ENCODE measurements at places on chromosomes 12 and 14.
A peak's percentile ranks its signal among the peaks of the same experiment; 100 is the strongest.

- no peak for DNase-seq
These were observed at the start of gene PRH1 for GRCh38 chr12:10884086-10884725. Gene PRH1, minus strand, starts transcription at chr12:10884255. Its CDS starts 38 bp downstream, at chr12:10884217.

DNA sequence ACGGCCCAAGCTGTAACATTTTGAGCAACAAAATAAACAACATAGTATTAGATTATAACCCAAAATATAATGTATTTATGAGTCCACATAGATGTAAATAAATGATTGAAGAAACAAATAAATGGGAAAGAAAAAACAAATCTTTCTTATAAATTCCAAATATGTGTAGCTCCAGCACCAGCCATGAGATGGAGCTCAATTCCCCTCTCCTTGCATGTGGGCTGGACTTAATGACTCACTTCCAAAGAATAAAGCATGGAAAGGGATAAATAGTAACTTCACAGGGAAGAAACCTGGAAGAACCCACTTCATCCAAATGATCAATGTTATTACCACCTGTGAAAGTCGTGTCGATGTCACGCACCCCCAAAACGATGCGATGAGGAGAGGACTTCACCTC, 158.8 kb downstream of the RPAP3 start:
- DNase-seq, result peak; percentile 29

DNA sequence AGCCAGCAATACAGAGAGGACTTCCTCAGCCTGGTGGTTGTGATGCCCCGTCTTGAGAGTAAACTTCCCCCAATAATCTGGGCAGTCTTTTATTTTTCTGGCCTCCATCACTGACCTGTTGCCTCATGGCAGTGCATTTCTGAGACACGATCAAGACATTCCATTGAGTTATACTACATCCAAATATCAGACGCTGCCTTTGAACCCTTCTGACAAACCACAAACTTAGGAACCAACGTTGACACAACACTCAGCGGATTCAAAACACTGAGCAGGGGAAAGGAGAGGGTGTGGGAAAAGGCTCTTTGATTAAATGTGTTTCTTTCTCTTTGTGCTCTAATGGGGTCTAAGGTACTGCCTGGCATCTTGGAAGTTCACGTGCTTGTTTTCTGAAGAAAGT, 100.7 kb upstream of the TBX5 start:
- no peak for DNase-seq

DNA sequence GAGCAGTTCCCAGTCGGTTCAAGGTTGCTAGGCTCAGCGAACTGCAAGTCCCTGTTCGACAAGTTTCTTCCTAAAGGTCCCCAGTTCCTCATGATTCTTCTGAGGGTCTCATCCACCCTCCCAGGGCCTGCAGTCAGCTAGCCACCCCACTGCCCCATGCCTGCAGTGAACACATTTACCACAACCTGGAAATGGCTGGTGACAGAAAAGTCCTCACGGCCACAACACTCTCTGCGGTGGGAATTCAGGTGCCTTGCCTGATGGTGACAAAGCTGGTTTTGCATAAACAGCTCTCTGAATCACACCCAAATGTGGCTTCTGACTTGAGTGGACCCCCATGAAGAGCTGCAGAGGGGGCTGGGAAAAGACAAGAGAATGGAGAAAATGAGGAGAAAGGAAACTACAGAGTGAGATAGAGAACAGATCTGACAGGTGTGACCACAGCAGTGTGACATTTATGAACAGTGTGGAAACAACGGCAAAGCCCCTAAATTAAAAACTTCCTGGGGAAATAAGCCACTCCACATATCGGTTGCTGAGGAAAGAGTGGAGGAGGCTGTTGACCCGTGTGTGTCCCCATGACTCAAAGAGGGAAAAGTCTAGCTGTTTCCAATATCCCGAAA, 1.3 kb upstream of the CD27 start:
- DNase-seq, result no peak

DNA sequence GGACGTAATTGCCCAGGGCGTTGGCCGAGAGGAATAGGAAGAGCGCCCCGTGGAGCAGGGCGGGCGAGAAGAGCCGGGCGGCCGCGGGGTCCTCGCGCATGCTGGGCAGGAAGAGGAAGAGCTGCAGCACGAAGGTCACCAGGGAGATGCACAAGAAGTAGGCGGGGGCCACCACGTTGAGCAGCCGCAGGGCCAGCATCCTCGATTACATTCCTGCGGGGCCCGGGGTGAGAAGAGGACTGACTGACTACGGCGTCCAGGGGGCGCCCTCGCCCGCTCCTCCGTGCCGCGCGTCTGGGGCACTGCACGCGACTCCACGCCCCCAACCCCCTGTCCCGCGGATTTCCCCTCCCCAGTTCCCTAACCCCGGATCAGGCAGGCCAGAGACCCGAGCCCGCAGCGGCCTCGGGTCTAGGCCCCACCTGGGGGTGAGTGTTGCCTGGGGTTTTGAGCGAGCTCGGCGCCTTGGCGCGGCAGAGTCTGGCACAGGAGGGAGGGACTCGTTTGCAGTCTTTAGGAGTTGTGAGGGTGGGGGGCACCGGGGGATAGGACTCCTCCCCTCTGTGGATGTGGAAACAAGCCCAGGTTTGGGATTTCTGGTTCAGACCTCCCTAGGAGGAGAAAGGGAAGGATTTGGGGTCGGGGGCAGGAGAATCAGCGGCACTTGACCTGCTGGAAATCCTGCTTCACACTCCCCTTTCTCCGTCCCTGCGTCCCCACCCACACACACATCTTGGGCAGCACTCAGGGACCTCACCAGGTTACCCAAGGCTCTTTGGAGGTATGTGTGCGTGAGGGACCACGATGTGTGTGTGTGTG, 1.8 kb downstream of the ZDHHC22 start:
- peak; percentile 34 for DNase-seq

- DNase-seq, result no peak
These were observed 3.5 kb downstream of the KLRD1 start for GRCh38 chr12:10310926-10311720.

- DNase-seq, result no peak
These were observed 14.3 kb downstream of the XRCC3 start for GRCh38 chr14:103700753-103701490.

DNA sequence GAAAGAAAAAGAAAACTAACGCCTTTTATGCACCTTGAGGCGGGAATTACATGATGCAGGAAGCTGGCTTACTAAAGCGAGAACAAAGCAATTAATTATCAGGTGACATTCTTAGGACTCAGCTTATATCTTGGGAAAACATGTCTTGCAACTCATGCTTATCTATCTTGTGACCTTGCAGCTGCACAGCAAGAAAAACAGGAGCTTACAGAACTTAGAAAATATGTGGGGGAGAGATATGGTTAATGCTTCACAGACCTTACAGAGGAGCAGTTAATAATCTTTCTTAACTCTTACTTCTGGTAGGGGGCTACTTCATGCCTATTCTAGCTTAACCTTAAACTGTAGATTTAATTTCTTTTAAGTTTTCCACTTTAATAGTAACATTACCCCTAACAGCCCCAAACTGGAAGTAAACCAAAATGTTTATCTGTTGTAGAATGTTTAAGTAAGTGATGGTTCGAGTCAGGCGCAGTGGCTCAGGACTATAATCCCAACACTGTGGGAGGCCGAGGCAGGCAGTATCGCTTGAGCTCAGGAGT, 13.2 kb upstream of the OR11G2 start:
- no peak for DNase-seq

GRCh38 chr12:1948883-1949282, 30.4 kb upstream of the CACNA2D4 start:
- DNase-seq, result no peak

DNA sequence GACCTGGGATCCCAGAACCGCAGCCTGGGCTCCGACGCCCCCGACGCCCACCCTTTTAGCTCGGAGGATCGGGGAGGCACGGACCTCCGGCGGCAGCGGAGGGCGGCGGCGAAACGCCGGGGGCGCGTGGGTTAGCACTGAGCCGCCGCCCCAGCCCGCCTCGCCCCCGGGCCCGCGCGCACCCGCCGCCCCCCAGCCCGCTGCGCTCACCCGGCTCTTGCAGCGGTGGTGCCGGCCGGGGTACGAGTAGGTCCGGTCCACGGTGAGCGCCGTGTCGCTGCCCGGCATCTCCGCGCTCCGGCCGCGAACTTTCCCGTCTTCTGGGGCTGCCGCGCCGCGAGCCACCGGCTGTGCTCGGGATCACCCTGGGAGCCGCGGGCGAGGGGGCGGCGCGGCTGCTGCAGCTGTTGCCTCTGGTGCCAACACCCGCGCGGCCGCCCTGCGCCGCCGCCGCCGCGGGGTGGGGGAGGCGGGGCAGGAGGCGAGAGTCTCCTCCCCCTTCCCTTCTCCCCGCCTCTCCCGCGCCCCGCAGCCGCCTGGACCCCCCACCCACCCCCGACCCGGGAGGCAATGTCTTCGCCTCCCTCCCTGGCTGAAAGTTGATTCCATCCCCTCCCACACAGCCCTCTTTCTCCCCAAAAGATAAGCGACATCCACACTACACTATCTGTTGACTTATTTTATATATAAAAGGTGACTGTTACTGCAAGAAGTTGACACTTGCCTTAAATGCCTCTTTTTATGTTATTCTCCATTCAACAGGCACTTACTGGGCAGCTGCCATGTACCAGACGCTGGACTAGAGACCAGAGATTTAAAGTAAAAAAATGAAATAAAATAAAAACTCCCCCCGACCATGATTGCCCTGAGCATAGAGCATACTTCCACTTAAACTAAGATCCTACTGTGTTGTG, at the start of gene TMCC3:
TMCC3 (minus strand) TSS at position 415 of the 914 bp plus-strand sequence; CDS start at position 288, 127 bp downstream.
- DNase-seq, result peak; percentile 42
